ENCODE measurements at places on chromosomes 5 and 9.

DNA sequence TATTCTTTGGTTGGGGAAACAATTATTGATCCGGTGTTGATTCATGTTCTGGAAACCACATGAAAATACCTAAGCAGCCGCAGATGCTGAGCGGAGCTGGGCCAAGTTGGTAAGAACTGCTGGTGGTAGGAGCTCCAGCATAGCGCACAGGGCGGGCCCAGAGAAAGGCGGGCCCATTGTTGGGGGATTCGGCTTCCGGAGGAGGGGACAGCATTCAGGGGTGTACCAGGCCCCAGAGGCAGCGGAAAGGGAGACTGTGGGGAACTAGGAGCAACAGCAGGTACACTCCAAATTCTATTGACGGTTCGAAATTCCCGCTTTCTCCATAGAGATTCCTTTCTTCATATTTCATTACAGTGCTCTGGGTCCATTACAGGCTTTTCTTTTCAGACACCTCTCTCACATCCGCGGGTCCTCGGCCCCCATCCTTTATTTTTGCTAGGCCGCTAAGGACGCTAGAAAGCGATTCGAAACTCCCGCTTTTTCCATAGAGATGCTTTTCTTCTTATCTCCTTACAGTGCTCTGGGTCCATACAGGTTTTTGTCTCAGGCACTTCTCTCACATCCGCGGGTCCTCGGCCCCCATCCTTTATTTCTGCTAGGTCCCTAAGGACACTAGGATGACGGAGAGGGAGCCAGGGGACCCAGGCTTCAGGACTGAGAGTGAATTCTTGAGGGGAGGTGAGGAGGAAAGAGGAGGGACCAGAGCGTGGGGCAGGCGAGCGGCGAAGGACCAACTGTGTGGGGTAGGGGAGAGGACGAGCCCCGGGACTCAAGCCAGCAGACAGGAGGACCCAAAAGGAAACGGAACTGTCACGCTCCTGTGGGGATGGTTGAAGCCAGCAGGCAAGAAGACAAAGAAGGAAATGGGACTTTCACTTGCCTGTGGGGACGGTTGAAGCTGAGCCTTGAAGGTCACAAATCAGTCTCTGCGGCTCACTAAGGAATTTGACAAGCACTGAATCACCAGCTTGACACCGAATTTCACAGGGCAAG, at the start of gene CCDC152:
CCDC152 (plus strand) TSS at position 213 of the 996 bp plus-strand sequence. CDS start 2,304 bp downstream, outside the sequence.
- no peak for DNase-seq

- no peak for DNase-seq
Measured at GRCh38 chr9:20854444-20854843, 170.4 kb downstream of the FOCAD start.

GRCh38 chr5:73204733-73205132, 31.7 kb downstream of the TMEM174 start:
- no peak for DNase-seq

DNA sequence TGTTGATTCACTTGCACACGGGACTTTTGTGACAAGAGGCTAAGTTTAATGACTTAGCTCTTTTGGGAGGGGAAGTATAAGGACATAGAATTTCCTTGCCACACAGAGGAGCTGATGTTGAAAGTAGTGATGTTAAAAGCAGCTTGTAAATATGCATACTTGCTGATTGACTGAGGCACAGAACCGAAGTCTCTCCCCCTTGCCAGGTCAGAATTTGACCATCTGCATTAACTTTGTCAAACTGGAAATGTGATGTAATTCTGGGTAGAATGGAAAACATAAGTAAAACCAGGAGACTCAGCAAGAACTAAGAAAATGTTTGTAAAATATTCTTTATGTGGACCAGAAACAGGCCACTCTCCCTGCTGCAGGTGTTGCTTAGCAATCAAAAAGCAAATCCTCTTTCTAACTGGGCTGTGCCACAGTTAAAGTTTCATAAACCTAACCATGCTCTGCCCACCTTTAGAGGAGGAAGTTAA, 284.2 kb downstream of the NR3C1 start:
- DNase-seq = no peak

DNA sequence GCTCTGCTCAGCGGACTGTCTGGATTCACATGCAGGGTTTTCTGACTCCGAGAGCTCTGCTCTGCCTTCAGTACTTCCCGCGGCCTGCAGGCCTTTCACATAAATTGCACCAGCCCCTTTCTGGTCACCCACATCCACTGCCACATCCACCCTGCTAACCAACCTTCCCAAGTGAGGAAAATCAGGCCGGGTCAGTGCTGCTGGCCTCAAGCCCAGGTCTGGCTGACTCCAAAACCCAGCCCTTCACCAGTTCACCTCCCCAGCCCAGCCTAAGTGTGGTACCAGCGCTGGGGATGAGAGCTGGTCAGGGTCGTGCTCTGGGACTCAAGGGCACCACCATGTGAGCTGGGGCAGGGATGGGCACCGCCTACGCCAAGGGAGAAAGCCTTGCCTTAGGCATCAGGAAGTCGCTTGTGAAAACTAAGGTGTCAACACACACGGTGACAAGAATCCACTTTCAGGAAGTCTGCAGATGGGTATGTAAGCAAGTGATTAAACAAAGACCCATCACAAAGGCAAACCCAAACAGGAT, 12.3 kb downstream of the LMAN2 start:
- DNase-seq = no peak

DNA sequence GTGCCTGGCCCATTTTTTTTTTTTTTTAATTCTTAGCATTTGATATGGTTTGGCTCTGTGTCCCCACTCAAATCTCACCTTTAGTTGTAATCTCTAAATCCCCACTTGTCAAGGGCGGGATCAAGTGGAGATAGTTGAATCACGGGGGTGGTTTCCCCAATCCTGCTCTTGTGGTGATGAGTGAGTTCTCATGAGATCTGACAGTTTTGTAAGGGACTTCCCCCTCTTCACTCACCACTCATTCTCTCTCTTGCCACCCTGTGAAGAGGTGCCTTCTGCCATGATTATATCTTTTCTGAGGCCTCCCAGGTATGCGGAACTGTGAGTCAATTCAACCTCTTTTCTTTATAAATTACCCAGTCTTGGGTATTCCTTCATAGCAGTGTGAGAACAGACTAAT, 27.2 kb downstream of the NDUFAF2 start:
- no peak for DNase-seq

DNA sequence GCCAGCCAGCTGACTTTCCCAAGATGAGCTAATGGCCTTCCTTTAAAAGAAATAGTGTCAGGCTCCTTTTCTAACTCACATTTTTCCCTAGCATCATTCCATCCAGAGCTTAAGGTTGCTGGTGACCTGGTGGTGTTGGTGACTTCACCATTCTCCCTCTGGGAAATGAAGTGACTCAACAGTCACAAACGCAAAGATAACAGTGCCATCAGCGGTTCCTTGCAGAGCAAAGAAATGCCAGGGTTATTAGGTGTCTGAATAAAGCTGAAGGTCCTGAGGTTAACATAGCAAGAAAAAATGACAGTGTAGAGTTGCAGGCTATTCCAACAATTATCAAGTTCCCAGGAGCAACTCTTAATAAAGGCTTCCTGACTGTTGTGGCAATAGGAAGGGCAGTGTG, 111.8 kb upstream of the SLC44A1 start:
- no peak for DNase-seq

GRCh38 chr5:146514575-146514974, 1.4 kb downstream of the GPR151 start:
- DNase-seq = no peak

DNA sequence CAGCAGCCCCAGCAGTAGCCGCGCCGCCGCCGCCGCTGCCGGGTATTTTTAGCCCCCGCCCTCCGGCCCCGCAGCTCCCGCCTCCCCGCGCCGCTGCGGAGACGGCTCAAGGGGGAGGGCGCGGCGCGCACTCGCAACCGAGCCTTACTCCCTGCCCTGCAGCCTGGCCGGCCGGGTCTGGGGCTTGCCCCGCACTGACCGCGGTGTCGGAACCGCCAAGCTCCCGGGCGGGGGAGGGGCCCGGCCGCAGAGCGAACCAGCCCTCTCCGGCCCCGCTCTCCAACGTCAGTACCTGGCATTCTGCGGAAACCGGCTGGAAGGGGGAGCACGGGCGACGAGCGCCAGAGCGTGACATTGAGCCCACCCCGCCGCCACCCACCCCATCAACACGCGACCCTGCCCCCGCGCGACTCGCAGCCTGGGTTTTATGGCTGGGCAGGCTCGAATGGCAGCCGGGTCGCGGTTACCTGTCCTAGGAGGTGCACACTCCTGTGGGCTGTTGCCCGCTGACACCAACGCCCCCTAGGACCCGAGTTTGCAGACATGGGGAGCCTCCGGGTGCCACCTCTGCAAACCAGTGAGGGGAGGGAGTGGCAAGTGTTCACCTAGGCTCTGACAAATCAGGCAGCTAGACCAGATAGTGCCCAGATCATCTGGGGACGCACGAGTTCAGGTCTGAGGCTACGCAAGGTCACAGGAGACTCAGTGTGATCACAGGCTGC, at the start of gene ACSL6:
ACSL6 (minus strand) TSS at position 37 of the 722 bp plus-strand sequence. CDS start 105 bp downstream, outside the sequence.
- no peak for DNase-seq

GRCh38 chr5:87042554-87042953, 225.1 kb upstream of the RASA1 start:
- DNase-seq = no peak

DNA sequence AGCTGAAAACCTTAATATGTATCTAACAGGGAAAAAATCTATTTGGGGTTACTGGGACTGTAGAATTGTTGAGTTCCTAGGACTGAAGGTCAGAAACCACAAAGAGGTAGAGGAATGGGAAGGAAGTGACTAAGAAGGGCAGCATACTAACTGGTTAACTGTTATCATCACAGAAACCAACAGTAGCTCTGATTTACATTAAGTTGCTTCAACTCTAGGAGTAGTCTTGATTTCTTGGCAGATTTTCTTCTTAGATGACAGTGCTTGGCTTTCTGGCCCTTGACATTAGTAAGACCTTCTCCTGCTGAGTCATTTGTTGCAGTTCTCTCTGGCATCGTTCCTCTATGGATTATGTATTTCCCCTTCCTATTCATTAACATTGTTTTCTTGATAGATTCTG, 116.1 kb upstream of the RASA1 start:
- DNase-seq = peak; percentile 50

GRCh38 chr5:68315679-68316271, 100.2 kb downstream of the PIK3R1 start:
- no peak for DNase-seq

- no peak for DNase-seq
Measured at GRCh38 chr9:93130861-93131481, 3.1 kb downstream of the NINJ1 start.

- no peak for DNase-seq
Measured at GRCh38 chr9:114425126-114425525, 37.3 kb upstream of the AKNA start.

- DNase-seq = no peak
Measured at GRCh38 chr5:6435356-6435755, 13.3 kb upstream of the UBE2QL1 start.

DNA sequence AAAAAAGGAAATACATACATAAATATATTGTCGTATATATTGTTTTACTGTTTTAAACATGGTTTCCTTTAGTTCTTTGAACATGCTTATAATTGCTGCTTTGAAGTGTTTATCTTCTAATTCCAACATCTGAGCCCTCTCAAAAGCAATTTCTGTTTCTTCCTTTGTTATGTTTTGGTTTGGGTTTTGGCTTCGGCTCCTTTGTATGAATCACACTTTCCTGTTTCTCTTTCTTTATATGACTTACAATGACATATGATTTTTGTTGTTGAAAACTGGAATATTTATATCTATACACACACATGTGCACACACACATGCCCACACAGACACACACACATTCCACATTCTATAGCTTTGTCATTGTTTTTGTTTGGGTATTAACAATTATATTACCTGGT, 1206.7 kb downstream of the CDH12 start:
- DNase-seq = no peak

DNA sequence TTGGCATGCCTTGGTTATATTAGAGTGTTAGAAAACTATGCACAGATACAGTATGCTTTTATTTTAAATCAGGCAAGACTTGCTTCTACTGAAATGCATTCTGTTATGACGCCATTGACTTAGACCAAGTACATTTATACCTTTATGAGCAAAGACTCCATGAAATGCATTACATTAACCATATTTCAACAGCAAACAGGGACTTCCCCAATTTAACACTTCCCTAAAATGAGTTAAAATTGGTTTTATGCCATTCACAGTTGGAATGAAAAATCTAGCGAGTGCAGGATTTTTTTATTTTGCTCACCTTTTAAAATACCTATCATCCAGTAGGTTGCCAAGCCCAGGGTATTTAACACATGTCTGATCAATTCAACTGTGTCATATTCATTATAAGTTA, 272.1 kb upstream of the IZUMO3 start:
- DNase-seq = no peak

DNA sequence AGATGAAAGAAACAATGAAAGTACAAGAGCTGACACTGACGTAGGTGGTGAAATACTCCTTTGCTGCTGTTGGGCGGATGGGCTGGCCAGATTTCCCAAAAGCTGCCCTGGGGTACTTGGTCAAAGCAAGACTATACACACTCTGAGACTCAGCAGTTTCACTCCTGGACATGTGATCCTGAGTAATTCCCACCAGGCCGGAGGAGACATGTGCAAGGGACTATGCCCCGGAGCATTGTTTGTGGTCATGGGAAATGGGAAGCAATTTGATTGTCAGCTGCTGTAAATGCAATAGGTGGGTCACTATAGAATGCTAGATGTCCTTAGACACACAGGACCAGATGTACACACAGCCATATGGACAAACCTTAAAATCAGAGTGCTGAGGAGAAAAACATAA, 116.1 kb downstream of the DCP2 start:
- peak; percentile 14 for DNase-seq

DNA sequence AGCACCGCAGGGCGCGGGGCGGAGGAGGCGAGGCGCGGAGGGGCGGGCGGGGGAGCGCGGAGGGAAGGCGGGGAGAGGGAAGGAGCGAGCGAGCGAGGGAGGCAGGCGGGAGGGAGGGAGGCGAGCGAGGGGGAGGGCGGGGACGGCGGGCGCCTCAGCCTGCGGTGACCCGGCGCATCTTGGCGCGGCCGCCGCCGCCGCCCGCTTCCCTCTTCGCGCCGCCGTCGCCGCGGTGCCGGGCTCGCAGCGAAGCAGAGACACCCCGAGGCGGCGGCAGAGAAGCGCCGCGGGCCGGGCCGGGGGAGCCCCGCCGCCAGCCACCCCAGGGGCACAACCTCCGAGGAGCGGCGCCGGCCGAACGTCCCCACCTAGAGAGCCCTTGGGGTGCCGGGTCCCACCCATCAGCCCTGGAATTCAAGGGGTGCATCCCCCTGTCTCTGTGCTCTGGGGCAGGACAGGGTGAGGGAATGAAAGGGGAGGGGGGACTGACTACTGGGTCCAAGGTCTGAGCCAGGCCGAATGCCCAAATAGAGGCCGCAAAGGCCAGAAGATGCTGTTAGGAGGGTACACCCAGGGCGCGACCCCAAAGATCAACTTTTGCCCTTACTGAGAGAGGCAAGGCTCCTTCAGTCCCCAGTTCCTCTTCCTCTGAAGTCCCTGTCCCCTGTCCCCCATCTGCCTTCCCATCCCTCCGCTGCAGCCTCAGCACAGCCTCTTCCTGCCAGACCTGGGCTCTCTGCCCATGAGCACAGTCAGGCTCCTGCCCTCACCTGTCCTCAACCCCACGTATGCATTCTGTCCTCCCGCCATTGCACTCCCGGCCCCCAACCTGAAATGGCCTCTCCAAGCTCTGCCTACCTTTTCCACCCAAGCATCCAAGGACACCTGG, at the start of gene ADAMTS2:
ADAMTS2 (minus strand) TSS at position 29 of the 889 bp plus-strand sequence. CDS start 133 bp downstream, outside the sequence.
- DNase-seq = no peak
